ENCODE measurements at places on chromosomes 13 and 19. TPM values are rescaled to one million over a fixed set of nuclear protein-coding genes. Genes with fewer than 3 reads are reported as not detected.

DNA sequence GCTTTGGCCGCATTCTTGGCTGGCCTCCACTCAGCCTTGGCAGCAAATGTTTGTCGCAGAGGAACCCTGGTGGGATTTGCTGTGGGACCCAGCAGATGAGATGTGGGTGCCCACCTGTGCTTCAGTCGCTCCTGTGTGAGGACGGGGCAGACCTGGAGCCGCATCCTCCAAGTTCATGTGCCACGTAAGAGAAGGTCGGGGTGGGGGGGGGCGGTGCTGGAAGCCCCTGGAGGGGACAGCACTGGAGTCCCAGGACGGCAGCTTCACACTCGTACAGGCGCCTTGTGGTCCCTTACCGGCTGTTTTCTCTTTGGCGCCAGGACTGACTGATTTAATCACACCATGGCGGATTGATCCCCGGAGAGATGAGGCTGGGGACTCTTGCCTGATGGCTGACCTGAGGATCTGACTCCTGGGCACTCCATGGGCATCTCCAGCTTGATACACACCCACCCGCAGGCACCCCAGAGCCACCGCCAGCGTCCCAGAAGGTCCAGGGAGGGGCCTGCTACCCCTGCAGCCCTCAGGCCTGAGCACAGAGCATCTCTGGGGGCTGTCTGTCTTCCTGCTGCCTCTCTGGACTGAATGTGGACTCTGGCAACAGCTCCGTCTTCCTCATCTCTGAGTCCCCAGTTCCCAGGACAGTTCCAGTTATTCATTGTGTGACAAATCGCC is 10.0 kb upstream of the GRTP1 start:
- no peaks in the 10 kb centered on the region for H3K36me3 ChIP-seq
- no peak overlapping the region for H3K27ac ChIP-seq
- no peak overlapping the region for H3K4me3 ChIP-seq

The COX6B2 gene
- 1.5 TPM for polyA plus RNA-seq

DNA sequence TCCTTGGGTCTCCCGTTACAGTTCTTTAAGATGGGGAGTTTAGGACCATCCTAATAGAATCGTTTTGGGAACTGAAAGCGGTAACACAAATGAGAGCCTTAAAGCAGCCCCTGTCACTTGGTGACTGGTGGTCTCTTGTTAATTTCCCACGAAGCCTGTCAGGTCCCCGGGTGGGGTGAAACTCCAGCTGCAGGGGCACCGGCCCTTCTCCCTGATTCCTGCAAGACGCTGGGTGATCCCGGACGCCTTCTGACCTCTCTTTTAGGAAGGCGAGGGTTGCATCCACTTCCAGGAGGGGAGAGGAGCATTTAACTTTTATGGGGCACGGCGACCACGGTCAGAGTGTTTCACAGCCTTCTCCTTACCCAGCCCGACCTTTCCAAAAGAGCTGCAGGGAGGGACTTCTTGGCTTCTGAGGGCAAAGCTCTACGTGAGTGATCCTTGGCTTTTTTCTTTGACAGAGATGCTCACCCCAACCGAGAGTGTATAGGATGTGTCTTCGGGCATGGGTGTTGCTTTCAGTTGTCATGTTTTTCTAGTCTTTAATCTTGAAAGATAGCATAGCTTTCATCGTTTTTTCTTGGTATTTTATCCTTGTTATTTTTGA is 688 bp downstream of the ZNF225 start:
- peak; percentile 22 for DNase-seq
- H3K4me3 ChIP-seq = peak overlapping the region; percentile 91
- peak overlapping the region; percentile 72 for H3K27ac ChIP-seq

The USHBP1 gene
- 0.11 TPM for polyA plus RNA-seq

DNA sequence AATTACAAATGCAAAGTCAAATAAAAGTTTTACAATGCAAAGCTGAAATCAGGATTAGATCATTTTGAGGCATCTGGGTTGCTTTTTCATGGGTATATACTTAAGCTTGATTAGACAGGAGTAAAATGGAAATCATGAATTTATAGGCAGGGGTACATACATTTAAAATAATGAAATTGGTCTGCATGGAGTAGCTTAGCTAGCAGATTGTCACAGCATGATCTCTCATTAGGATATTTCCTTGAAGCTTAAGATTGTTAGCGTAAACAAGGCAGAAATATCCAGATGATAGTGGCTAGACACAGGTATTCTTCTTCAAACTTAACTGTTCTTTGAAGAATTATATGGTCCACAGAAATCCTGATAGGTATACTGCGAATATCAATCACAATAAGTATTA is 1627.0 kb upstream of the PCDH20 start:
- no peak overlapping the region for H3K27ac ChIP-seq
- no peaks in the 10 kb centered on the region for H3K4me1 ChIP-seq
- no peaks in the 10 kb centered on the region for H3K36me3 ChIP-seq
- no peaks in the 10 kb centered on the region for H3K27me3 ChIP-seq
- H3K4me3 ChIP-seq = no peak overlapping the region

DNA sequence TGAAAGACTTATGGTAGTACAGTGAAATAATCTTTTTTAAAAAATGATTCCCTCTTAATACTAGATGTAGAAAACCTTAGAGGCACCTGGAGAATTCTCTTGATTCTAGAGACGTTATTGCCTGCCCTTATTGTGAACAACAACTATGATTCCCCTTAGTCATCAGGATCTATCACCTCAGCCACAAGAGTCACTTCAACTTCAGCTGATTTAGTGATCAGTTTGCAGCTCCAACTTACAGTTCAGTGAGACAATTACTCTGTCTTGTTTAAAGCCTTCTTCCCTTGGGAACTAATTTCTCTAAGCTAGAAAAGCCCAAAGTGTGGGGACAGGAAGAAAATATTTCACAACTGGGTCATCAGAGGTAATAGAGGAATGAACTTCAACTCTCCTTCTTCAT is 254.3 kb upstream of the SLITRK1 start:
- H3K36me3 ChIP-seq = no peaks in the 10 kb centered on the region
- no peak overlapping the region for H3K27ac ChIP-seq
- H3K4me3 ChIP-seq = no peak overlapping the region
- no peaks in the 10 kb centered on the region for H3K27me3 ChIP-seq
- no peak for DNase-seq

- no peak for DNase-seq
- H3K4me3 ChIP-seq = no peak overlapping the region
- H3K4me1 ChIP-seq = no peaks in the 10 kb centered on the region
- no peaks in the 10 kb centered on the region for H3K36me3 ChIP-seq
- no peaks in the 10 kb centered on the region for H3K27me3 ChIP-seq
- H3K27ac ChIP-seq = no peak overlapping the region
Observed at GRCh38 chr13:23724196-23724970, 154.2 kb downstream of the TNFRSF19 start.

DNA sequence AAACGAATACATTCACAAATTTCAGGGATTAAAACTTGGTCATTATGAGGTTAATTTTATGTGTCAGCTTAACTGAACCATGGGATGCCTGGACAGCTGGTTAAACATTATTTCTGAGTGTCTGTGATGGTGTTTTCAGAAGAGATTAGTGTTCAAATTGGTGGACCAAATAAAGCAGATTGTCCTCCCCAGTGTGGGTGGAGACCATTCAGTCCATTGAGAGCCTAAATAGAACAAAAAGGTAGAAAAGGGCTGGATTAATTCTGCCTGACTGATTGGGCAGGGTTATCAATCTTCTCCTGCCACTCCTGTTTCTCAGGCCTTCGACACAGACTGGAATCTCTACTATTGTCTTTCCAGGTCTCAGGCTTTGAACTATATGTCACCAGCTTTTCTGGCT is 203.8 kb upstream of the SLITRK6 start:
- H3K27me3 ChIP-seq = no peaks in the 10 kb centered on the region
- H3K36me3 ChIP-seq = no peaks in the 10 kb centered on the region
- no peak overlapping the region for H3K27ac ChIP-seq
- no peak overlapping the region for H3K4me3 ChIP-seq
- H3K4me1 ChIP-seq = no peaks in the 10 kb centered on the region
- no peak for DNase-seq

The PRR22 gene
- 8.5 TPM for polyA plus RNA-seq

DNA sequence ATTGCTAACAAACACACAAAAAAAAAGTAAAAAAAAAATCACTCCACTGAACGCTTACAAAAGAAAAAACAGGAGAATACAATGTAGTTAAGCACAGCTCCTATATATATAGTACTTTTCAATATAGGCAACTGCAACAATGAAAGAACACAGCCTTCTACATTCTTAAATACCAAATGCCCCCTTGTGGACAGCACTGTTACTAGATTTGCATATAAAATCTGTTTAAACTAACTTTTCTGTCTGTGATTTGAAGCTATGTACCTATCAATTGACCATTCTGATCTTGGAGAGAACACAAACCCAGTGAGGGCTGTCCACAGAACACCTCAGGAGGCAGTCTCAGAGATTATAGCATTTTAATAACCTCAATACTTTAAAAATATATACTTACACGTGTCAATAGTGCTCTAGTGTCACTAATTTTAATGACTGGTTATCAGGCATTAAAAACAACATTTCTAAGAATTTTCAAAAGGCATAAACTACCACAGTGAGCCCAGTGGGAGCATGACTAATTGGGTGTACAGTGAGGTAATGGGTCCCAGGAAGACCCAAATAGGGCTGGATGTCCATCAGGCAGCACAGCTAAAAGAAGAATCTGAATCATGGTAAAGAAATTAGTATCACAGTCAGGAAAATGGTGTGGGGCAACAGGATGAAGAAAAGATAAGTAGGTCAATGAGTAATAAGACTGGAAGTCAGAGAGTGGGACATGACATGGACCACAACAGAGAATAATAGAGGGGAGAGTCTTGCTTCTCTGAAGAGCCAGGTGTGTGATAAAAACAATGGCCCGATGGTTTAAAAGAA is 22.2 kb downstream of the CCDC169 start:
- H3K27me3 ChIP-seq = no peaks in the 10 kb centered on the region
- no peaks in the 10 kb centered on the region for H3K4me1 ChIP-seq
- no peak for DNase-seq
- no peak overlapping the region for H3K4me3 ChIP-seq

GRCh38 chr13:102484329-102484728 is 82.5 kb upstream of the FGF14 start:
- no peak for DNase-seq
- no peaks in the 10 kb centered on the region for H3K4me1 ChIP-seq
- H3K4me3 ChIP-seq = no peak overlapping the region
- no peaks in the 10 kb centered on the region for H3K27me3 ChIP-seq
- no peak overlapping the region for H3K27ac ChIP-seq
- no peaks in the 10 kb centered on the region for H3K36me3 ChIP-seq

DNA sequence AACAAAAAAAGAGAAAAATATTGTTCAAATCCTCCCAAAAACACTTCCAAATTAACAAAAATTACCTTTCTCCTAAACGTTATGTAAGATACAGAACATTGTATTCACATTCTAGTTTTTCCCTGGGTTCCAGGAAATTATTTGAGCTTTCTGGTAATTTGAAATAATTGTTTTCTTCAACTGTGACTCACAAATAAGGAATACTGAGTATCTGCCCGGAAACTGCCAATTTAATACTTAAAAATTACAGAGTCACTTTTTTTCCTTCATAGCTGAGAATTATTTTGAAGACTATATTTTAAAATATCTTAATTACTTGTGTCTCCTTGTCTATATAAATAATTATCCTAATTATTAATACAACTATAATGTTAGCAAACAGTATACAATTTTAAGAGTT is 709.0 kb upstream of the ARGLU1 start:
- H3K4me3 ChIP-seq = no peak overlapping the region
- no peaks in the 10 kb centered on the region for H3K36me3 ChIP-seq

DNA sequence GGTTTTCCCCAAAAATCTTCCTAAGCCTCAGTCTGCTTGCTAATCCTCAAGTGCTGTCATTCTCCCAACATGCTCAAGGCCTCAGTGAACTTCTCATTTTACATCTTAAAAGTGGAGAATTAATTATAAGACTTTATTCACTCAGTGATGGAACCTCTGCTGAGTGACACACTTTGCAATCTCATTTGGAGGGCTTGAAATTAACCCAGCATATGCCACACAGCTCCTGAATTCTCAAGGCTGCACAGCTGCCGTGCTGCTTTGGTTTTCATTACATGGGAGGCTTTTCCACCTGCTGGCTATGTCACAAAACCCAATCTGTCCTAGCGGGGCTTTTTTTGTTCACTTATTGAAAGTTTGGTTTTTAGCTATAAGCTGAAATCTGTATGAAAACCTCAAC is 28.3 kb upstream of the SERPINE3 start:
- peaks cover 5% of the 10 kb centered on the region for H3K27me3 ChIP-seq
- H3K27ac ChIP-seq = no peak overlapping the region
- DNase-seq = no peak
- H3K36me3 ChIP-seq = no peaks in the 10 kb centered on the region

The TPRX2 gene
- polyA plus RNA-seq = not detected

The OR7A17 gene
- polyA plus RNA-seq = not detected

The LRRC63 gene
- polyA plus RNA-seq = 0.19 TPM

Measured in K562 (cell line).